T-cell (primary cell): ENCODE measurements at places on chromosomes 13 and 19.

- peak; percentile 46 for DNase-seq
These were observed 47.4 kb upstream of the TMTC4 start for GRCh38 chr13:100721885-100722512.

- DNase-seq = no peak
These were observed 54.9 kb upstream of the PCDH8 start for GRCh38 chr13:52903320-52903719.

DNA sequence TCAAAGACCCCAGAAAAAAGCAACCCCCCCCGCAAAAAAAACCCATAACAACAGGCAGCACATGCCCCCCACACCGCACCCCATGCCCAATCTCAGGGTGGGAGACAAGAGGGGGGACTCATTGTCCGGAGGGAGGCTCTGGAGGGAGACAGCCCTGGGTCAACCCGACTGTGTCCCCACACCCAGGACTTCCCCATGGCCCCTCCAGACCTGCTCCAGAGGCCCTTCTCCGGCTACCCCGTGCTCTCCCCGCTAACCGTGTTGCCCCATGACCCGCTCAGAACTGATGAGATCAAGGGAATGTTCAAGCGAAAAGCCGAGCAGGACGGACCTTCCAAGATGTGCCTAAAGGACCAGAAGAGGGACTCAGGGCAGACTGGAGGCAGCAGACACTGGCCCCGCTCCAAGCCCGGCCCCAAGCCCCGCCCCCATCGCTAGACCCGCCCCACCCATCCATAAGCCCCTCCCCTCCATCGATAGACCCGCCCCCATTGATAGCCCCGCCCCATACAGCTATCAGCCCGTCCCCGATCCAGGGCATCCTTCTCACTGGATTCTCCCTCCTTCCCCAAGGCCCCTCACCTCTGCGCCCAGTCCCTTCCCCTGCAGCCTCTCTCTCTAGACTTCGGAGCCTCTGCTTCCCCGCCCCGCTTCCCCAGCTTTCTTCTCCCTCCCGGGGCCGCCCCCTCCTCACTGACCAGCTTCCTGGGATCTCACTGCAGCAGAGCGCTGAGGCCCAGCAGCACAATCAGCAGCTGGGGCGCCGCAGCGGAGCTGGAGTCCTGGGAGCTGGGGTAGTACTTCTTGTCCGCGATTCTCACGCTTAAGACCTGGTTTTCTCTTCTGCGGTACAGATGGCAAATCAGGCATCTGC is 2.2 kb downstream of the BST2 start:
- DNase-seq = no peak

DNA sequence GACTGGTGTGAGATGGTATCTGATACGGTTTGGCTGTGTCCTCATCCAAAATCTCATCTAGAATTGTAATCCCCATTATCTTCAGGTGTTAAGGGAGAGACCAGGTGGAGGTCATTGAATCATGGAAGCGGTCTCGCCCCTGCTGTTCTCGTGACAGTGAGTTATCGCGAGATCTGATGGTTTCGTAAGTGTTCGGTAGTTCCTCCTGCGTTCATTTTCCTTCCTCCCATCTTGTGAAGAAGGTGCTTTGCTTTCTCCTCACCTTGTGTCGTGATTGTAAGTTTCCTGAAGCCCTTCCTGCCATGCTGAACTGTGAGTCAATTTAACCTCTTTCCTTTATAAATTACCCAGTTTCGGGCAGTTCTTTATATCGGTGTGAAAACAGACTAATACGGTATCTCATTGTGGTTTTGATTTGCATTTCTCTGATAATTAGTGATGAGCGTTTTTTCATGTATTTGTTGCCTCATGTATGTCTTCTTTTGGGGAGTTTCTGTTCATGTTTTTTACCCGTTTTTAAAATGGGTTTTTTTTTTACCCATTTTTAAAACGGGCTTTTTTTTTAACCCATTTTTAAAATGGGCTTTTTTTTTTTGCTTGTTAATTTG is 102.8 kb upstream of the SLC10A2 start:
- DNase-seq = no peak

DNA sequence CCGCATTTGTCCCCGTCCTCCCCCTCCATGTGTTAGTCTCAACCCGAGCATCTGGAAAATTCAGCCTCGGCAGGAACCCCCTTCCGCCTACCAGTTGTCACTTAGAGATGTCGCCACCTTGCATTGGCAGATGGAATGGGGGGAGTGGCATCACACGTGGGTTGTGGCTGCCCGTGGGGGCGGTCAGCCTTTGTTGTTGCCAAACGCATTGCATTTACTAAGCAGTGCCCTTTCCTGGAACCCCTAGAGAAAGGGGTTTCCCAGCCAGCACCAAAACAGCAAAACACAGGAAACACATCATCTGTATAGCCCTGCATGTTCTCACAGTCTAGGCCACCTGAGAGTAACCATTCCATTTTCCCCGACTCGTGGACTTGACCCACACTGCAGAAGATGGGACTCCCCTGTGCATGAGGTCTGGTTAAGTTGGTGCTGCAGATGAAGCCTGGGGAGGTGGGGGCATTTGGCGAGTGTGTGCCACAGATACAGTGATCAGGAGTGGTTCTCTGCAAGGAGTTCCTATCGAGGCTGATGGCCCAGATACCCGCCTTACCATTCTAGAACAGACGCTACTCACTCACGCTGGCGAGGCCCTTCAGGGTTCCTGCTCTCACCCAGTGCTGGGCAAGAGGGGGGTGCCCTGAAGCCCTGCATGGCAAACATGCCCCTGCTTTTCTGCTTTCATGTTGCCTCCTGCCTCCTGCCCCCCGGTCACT is 38.3 kb downstream of the TMED1 start:
- DNase-seq = peak; percentile 86

GRCh38 chr19:35268536-35269437 is at the start of gene USF2:
TSS of gene USF2 (plus strand) at chr19:35268962. CDS start at chr19:35269102, 140 bp downstream.
- DNase-seq = no peak

DNA sequence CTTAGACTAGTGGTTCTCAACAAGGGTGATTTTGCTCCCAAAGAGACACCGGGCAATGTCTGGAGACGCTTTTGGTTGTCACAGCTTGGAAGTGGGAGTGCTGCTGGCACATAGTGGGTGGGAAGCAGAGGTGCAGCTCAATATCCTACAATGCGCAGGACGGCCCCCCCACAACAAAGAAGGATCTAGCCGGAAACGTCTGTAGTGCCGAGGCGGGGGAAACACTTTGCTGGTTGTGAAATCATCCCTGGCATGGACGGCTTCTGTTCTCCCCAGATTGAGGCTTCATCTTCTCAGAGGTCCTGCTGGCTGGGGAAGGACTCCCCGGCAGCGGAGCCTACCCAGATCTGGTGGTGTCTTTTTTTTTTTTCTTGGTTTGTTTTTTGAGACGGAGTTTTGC is 13.4 kb upstream of the SYT5 start:
- no peak for DNase-seq

DNA sequence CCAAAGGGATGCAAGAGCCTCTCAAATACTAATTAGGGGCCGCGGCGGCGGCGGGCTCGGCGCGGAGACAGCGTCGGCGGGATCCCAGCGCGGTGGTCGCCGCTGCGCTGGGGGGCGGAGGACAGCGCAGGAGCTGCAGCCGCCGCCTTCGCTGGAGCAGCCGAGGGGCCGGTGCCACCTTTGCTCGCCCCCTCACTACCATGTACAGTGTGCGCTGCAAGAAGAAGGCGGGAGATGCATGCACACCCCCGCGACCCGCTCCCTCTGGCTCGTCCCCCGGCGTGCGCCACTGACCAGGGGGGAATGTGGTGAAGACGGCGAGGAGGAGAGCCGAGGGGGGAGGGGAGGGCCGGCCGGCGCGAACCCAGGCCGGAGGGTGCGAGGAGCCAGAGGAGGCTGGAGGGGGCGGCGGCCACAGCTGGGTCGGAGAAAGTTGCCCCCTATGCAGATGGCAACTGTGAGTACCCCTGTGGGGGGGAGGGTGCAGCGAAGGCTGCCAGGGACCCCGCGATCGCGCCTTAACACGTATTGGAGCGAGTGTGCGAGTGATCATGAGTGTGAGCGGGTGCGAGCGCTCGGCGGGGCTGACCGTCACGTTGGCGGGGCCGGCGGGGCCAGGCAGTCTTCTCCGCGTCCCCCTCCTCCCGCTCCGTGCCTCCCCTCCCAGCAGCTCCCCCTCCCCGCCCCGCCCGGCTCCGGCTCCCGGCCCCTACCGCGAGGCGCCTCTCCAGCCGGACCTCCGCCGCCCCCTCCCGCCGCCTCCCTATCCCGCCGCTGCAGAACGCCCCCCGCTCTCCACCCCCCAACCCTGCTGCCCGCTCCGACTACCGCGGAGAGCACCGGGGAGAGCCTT is 808 bp downstream of the SLITRK5 start:
- DNase-seq = no peak

GRCh38 chr13:104641309-104641708 is 1575.1 kb upstream of the SLC10A2 start:
- no peak for DNase-seq

DNA sequence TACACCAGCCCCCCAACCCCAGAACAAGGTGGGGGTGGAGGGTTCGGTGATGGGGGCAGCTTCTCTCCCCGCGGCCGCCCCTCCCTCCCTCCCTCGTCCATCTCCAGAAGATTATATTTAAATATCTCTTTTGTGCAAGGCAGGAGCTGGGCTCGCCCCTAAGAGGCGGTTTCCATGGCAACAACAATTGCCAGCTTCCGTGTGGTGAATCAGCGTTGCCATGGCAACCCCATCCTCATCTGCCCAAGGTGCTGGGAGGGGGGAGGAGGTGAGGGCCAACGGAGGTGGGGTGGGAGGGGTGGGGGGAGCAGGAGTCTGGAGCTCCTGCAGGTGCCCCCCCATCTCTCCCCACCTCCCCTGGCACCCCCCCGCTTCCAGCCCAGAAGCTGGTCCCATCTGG is 46.4 kb downstream of the CELF5 start:
- peak; percentile 38 for DNase-seq

GRCh38 chr19:33465834-33466233 is 55.8 kb downstream of the PEPD start:
- no peak for DNase-seq

DNA sequence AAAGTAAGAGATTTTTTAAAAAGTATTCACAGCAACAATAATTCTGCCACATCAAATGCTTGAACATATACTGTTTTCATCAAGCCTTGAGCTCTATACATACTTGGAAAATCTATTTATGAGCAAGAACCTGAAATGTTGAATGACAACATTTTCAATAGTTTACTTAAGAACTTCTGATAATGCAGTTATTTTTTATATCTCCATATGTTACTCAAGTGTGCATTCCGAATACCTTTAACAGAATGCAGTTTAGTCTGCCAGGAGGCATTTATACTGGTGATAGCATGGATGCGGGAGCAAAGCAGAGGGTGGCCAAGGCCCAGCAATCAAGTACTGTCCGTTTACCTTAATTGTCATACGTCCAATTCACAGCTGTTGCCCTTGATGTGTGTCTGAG is 589.5 kb downstream of the KCTD12 start:
- DNase-seq = no peak

GRCh38 chr19:13784731-13785452 is 10.4 kb upstream of the ZSWIM4 start:
- peak; percentile 65 for DNase-seq

DNA sequence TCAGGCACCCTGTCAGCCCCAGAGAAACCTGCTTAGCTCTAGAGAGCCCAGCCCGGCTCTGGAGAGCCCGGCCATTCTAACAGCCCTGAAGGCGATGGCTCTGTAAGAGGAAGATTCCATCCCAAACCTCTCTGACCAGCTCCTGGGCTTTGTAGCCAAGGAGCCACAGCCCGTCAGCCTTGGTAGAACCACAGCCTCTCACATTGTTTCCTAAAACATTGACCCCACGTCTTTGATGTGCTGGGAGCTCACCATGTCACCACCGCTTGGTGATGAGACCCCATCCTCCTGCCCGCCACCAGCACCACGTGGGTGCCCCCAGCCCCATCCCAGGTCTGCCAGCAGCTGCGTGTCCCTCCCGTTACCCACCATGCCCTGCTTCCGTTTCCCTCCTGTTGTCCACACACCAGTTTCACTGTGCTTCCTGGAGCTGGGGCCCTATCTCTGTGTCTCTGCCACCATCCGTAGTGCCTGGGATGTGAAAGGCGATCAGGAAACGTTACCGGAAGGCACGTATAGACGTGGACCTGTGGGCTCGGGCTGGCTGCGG is 94.2 kb upstream of the MCF2L start:
- DNase-seq = no peak

GRCh38 chr19:18772620-18773587 is 18.2 kb downstream of the COMP start:
- no peak for DNase-seq

DNA sequence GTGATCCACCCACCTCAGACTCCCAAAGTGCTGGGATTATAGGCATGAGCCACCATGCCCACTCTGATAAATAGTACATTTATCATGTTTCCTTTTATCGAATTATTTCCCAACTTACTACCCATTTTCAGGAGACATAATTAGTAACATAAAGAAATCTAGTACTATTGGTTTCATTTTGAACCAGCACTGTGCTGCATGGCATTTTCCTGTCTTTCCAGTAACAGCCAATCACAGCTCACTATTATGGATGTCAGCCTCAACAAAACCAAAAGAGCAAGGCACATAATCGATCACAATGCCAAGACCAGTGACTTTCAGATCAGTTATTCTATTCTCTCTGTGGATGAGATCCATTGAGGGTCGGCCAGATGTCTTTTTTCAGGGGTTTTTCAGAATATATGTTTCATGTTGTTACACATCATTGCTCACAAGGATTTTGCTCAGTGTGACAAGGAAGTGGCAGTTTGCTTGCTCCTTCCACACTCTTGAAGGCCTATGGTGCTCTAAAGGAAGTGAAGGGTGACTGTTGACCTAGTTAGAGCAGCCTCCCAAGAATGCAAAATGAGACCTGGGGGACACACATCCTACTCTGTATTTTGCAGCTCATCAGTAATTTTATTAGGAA is 233.4 kb downstream of the KCNRG start:
- no peak for DNase-seq

DNA sequence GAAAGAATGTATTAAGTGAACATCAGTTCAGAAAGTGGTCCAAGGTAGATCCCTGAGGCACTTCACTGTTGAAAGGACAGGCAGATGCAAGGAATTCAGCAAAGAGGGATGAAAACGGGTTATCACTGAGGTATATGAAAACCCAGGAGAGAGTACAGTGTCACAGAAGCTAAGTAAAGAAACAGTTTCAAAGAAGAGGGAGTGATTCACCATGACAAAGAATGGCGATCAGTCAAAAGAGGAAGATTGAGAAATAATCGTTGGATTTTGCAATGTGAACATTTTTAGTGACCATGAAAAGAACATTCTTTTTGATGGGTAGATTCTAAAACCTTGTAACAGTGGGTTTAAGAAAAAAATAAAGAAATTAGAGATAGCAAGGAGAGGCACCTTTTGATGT is 99.3 kb downstream of the EPSTI1 start:
- DNase-seq = no peak

DNA sequence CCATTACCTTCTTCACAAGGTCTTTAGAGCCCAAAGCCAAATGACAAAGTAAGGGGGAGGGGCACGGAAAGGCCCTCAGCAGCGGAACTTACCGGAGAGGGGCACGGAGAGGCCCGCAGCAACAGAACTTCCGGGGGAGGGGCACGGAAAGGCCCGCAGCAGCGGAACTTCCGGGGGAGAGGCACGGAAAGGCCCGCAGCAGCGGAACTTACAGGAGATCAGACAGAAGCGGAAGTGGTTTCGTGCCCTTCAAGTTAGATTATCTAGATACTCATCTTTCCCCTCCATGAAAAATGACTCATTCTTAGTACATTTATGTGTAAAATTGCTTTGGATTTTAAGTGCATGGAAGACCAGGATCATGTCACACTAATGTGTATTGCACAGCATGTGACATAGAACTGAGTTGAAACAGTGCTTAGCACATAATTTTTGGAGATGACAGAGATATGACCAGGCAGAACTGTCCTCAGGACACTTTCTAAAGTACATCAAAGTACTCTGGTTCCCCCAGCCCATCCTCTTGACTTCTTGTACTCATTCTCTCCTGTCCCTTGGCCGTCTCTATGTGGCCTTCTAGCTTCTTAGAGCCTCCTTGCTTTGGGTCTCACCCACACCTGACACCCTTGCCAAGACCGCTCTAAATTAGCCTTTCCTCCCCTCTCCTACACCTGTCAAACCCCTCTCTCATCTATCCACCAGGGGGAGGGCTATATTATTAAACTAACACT is 25.7 kb upstream of the TPTE2 start:
- DNase-seq = peak; percentile 67
